ENCODE measurements at places on chromosomes 7 and 10.

DNA sequence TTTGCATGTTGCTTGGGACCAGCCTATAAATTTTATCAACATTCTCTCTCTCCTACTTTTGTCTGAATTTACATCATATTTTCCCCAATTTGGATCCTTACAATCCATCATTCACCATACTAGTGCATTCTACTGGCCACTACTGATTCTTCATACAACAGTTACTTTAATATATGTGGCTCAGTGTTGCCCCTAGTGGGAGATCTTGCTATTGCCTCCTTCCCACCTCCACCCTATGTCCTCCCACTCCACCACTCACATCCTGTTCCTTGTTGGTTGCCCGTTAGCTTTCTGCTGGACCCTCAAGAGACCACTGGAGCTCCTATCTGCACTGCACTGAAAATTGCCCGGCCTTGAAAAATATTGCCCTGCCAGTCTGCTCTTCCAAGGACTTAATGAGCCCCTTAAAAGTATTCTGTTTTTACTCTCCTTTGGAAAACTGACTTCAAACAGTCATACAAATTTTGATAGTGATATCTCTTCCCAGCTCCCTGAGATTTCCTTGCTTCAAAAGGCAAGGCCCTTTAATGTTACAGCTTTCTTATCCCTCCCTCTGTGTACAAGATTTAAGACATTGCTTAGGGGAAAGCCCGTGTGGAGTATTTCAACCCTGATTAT lies 243.2 kb upstream of the TMEM229A start:
- no peak for DNase-seq

GRCh38 chr7:70779321-70779720 lies 352.6 kb upstream of the GALNT17 start:
- DNase-seq: no peak

DNA sequence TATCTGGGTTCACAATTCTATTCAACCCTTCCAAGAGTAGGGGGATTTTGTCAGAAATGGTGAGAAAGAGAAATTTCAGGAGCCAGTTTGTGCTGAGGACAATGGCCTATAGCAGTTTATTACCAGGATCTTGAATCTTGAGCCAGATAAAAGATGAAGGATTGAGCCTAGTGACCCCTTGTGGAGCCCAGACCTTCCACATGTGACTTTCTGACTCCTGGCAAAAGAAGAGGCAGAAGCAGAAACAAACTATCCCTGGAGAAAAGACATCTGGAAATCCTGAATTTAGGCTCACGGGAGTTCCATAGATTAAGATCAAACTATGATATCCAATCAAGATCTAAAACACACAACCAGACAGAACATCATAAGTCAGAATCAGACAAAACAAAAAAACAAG lies 60.9 kb upstream of the CHRM2 start:
- no peak for DNase-seq

GRCh38 chr10:75932921-75933320 lies 501.5 kb downstream of the LRMDA start:
- no peak for DNase-seq

DNA sequence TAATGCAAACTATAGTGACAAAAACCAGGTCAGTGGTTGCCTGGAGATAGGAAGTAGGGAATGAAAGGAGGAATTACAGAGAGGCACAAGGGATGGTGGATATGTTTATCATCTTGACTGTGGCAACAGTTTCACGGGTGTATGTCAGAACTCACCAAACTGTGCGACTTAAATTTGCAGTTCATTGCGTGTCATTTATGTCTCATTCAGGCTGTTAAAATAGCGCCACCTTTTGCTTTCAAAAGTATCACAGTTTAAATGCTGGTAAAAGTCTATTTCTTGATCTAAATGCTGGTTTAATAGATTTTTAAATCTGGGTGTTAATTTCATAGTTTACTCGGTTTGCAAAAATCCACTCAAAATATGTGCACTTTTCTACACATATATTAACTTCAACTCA lies 51.0 kb downstream of the PTTG1IP2 start:
- DNase-seq: no peak

GRCh38 chr7:158781974-158782664 lies 47.2 kb downstream of the ESYT2 start:
- DNase-seq: no peak

GRCh38 chr7:105656922-105657521 lies 75.7 kb upstream of the EFCAB10 start:
- DNase-seq: no peak

DNA sequence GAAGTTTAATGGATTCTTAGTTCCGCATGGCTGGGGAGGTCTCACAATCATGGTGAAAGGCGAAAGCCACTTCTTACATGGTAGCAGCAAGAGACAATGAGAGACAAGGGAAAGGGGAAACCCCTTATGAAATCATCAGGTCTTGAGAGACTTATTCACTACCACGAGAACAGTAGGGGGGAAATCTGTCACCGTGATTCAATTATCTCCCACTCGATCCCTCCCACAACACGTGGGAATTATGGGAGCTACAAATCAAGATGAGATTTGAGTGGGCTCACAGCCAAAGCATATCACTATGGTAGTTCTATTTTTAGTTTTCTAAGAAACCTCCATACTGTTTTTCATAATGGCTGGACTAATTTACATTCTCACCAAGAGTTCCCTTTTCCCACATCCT lies 36.7 kb downstream of the SPAM1 start:
- no peak for DNase-seq

DNA sequence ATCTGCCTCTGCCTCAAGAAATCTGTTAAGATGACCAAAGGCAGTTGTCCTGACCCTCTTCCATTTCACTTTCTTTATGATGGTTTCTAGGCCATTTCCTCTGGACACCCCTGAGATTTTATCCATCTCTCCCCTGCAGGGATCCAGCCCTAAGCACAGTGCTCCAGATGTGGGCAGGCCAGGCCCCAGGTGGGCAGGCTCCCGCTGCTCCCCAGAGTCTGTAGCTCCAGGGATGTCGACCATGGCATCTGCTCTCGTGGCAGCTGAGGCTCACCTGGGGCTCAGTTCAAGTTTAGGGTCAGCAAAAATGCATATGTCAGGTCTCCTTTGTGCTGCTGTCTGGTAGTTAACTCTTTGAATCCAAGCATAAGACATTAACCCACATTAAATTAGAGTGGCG lies 11.8 kb downstream of the CEP41 start:
- no peak for DNase-seq

GRCh38 chr7:139054101-139054500 lies 18.3 kb upstream of the ZC3HAV1L start:
- DNase-seq: no peak

GRCh38 chr7:153381275-153382040 lies 621.9 kb downstream of the ACTR3B start:
- no peak for DNase-seq

GRCh38 chr10:36118314-36118713 lies 476.2 kb upstream of the FZD8 start:
- no peak for DNase-seq

DNA sequence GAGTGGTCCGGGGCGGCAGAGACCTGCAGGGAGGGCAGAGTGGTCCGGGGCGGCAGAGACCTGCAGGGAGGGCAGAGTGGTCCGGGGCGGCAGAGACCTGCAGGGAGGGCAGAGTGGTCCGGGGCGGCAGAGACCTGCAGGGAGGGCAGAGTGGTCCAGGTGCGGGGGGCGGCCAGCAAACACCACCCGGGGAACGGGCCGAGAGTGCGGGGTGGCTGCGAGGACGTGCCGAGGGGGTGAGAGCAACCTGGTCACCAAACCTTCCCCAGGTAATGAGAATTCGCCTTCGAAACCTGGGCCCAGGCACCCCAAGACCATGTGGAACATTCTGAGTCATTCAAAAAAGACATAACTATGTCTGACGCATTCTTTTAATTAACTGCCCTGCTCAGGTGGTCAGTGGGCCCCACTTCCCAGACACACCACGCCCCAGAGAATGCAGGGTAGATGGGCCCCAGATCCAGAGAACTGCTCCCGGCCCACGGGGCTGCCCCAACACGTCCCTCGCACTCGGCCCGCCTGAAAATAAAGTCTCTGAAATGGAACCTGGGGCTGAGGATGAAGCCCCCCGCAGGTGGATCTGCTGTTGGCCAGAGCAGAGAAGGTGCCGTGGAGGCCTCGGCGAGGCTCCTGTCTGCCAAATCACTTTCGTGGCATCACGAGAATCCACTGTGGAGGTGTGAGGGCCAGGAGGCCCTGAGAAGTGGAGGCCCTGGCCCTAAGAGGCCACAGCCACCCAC lies 12.5 kb upstream of the GPR146 start:
- DNase-seq: no peak

- DNase-seq: no peak
These were observed 4.3 kb upstream of the ELFN1 start for GRCh38 chr7:1665549-1666316.

DNA sequence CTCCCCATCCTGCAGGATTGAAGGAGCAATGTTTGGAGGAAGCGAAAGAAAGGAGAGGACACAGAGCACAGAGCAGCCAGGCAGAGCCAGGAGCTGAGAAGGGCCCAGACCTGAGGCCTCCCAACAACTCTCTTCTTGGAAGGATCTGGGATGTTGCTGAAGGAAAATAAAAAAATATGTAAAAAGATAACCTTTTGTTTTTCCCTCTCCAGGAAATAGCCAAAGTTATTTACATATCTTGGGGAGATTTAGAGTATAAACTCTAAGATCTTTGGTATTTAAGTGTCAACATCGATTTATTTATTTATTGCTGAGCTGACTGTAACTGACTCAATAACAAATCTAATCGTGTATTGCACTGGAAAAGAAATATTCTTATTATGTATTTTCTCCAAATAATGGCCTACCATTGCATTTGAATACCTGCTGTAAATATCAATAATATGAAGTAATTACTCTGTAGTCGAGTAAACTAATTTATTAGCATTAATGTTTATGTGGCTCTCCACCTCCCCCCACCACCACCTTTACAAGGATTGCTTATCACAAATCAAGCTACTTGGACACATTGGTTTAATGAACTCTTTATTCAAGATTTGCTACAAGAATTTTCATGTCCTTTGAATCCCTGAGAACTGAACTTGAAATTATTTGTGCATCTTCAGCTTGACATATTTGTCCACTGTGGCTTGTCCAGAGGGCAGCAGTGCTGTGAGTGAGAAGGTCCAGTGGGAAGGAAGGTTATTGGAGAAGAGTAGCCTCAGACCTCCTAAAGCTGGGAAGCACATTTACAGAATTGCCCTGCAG lies 1.8 kb upstream of the HOXA11 start:
- no peak for DNase-seq

DNA sequence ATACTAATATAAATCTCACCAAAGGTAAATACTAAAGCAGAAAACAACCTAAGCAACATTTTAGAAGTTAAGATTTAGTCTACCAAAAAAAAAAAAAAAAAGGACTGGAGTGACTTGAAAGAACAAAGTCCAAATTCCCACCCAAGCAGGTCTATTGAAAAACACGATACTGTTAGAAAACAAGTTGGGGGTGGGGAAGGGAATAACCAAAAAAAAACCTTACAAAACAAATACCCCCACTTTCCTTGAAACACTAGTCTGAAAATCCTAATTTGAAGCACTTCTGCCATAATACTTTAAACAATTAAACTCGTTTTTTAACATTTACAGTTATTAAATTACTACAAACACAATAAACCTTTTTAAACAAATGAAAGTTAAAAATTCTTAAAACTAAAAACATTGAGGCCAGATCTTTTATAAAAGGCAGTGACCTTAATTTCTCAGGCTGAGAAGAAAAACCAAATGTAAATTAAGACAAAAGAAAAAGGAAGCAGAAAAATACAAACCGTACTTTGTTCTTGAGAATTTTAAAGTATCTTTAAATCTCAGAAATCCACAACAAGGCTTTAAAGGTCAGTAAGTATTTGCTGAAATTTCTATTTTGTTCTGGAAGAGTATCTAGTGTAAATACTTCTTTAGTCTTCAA lies 135.1 kb downstream of the NRBF2 start:
- no peak for DNase-seq

DNA sequence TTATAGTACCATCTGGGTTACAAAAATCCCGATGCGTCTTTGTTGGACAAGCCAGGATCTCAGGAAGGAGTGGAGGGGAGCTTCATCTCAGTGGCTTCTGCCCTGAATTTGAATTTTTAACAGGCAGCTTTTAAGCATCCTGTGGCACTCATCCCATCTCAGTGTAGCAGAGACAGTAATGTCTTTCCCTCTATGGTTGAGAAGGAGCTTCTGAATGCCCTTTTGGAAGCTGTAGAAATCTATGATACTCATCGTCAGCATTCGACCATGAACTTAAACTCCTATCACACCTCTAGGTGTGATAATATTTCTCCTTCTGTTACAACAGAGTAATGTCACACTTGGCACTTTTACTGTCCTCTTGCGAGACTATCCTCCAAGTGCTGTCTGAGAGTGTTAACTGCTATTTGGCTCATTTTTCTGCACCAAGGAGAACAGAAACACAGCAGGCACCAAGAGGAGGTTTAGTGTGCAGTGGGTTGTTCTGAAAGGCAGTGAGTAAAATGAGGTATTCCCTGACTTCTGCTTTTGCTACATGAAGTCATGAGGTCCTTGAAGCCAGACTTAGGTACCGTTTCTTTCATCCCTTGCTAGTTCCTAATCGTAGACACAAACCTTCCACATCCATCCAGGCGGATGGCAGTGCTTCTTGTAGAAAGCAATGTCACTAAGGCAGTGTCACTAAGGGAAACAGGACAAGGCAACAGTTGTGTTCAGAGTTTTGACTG lies 177.4 kb downstream of the CELF2 start:
- DNase-seq: no peak
